ENCODE measurements at places on chromosomes 11 and 22. TPM values are rescaled to one million over a fixed set of nuclear protein-coding genes. Genes with fewer than 3 reads are reported as not detected.

The LRRC74B gene
- not detected for total RNA-seq

The MRPL17 gene
- total RNA-seq: 30.1 TPM

The RNF169 gene
- 19.8 TPM for total RNA-seq

The CNGA4 gene
- not detected for total RNA-seq

DNA sequence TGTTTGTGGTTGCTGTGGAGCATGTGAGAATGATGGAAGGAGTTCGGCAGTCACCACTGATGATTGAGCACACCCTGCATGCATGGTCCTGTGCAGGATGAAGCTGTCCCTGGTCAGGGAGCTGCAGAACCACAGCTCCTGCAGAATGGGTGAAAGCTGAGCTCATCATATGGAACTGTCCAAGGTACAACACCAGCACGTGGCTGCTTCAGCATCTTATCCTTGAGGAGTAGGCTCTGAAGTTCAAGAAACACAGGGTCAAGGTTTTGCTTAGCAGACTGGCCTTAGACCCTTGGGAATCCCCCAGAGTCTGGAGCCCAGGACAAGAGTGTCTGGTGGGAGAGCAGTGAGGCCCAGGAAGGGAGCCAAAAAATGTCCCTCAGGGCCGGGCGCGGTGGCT, 182.4 kb upstream of the LARGE1 start:
- H3K4me3 ChIP-seq: no peak overlapping the region
- H3K36me3 ChIP-seq: no peaks in the 10 kb centered on the region
- H3K27ac ChIP-seq: no peak overlapping the region
- DNase-seq: no peak
- H3K27me3 ChIP-seq: no peaks in the 10 kb centered on the region

- no peak for DNase-seq
- H3K27me3 ChIP-seq: no peaks in the 10 kb centered on the region
- H3K36me3 ChIP-seq: no peaks in the 10 kb centered on the region
- H3K27ac ChIP-seq: no peak overlapping the region
- no peak overlapping the region for H3K4me3 ChIP-seq
Measured at GRCh38 chr11:90593099-90593498, 370.2 kb upstream of the CHORDC1 start.

DNA sequence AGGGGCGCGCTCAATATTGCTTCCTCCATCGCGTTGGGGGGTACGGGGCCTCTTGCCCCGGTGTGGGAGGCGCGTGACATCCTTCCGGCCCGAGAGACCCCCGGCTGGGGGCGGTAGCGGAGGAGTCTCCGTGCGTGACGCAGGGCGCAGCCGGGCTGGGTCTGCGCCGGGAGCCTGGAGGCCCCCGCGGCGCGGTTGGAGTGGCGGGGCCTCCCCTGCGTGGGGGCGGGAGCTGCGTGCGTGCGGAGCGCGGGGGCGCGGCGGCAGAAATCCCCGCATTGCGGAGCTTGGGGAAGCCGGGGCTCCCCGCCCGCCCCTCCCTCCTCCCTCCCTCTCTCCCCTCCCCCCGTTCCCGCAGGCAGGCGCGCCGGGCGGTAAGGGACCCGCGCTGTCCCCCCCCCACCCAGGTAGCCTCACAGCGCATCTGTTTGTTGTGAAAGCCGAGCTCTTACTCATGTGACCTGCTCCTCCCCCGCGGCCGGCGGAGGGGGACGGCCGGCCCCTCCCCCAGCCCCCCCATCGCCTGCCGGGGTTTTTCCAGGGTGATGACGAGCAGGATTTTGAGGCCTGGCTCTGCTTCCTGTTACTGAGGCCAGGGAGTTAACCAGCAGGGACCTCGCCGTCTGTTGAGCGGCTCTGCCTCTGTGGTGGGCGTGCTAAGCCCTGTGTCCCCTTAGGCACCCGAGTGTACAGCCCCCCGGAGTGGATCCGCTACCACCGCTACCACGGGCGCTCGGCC, 1.6 kb downstream of the PIM3 start:
- H3K27ac ChIP-seq: no peak overlapping the region
- no peaks in the 10 kb centered on the region for H3K4me1 ChIP-seq
- no peaks in the 10 kb centered on the region for H3K27me3 ChIP-seq
- H3K36me3 ChIP-seq: no peaks in the 10 kb centered on the region

- no peak overlapping the region for H3K4me3 ChIP-seq
- H3K27me3 ChIP-seq: no peaks in the 10 kb centered on the region
Measured at GRCh38 chr11:19979519-19979845, 180.8 kb downstream of the DBX1 start.

DNA sequence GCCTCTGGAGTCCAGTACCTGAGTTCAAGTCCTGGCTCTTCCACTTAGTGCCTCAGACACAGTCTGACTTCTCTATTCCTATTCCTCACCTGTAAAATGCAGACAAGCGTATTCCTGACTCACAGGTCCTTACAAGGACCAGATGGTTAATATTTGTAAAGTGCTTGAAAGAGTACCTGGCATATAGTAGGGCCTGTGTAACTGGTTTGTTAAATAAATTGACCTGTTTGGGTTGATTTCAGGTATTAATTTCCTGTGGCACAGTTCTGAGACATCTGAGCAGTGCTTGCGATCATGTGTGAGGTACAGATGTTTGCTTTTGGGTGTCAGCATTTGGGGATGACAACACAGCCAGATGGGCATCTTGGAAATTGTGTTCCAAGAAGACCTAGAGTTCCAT, 127.5 kb downstream of the APIP start:
- no peak for DNase-seq
- no peaks in the 10 kb centered on the region for H3K4me1 ChIP-seq
- H3K36me3 ChIP-seq: no peaks in the 10 kb centered on the region
- H3K27ac ChIP-seq: no peak overlapping the region
- no peak overlapping the region for H3K4me3 ChIP-seq

DNA sequence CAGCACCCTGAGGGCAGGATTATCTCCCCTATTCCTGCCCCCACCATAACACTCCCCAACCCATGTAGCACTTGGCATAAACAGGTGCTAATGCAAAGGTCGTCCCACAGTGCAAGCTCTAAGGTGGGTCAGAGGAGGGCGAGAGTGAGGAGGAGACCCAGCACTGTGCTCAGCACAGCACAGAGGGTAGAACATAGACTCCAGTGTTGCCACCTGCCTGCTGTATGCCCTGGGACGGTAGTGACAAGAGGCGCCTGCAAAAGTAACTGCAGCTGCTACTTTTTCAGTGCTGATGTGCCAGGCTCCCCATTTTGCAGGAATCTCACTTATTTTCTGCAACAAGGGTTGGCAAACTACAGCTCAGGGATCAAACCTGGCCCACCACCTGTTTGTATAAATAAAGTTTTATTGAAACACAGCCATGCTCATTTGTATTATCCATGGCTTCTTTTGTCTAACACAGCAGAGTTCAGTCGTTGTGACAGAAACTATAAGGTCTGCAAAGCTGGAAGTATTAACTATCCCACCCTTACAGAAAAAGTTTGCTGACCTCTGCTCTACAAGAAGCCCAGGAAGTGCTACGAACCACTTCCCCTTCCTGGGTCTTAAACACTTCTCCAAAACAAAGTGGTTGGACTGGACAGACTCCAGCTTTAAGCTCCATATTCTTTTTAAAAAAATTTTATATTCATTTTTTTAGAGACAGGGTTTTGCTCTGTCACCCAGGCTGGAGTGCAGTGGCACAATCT, 16.9 kb upstream of the CDC42BPG start:
- H3K4me1 ChIP-seq: no peaks in the 10 kb centered on the region
- H3K27ac ChIP-seq: no peak overlapping the region
- DNase-seq: no peak
- H3K27me3 ChIP-seq: no peaks in the 10 kb centered on the region
- H3K36me3 ChIP-seq: no peaks in the 10 kb centered on the region
- no peak overlapping the region for H3K4me3 ChIP-seq

GRCh38 chr22:33891455-33891854, 28.8 kb downstream of the LARGE1 start:
- no peaks in the 10 kb centered on the region for H3K36me3 ChIP-seq
- H3K4me3 ChIP-seq: no peak overlapping the region
- H3K27me3 ChIP-seq: no peaks in the 10 kb centered on the region
- DNase-seq: no peak
- no peaks in the 10 kb centered on the region for H3K4me1 ChIP-seq
